Activated CD4-positive, alpha-beta T cell treated with anti-CD3 and anti-CD28 coated beads for 36 hours (primary cell): ENCODE measurements at places on chromosomes 12 and 14. TPM values are rescaled to one million over a fixed set of nuclear protein-coding genes. Genes with fewer than 3 reads are reported as not detected.

Gene IFNG-AS1
- not detected for total RNA-seq

Gene RD3L
- total RNA-seq = not detected

Gene ALX1
- not detected for total RNA-seq

- peak overlapping the region; percentile 42 for H3K27ac ChIP-seq
- peak; percentile 77 for DNase-seq
- peaks cover 7% of the 10 kb centered on the region for H3K4me1 ChIP-seq
- no peaks in the 10 kb centered on the region for H3K36me3 ChIP-seq
Measured at GRCh38 chr14:74257078-74257940, 18.1 kb downstream of the VSX2 start.

GRCh38 chr14:47555333-47555732 lies 120.1 kb downstream of the MDGA2 start:
- no peak overlapping the region for H3K27ac ChIP-seq
- H3K36me3 ChIP-seq = no peaks in the 10 kb centered on the region
- H3K27me3 ChIP-seq = no peaks in the 10 kb centered on the region
- no peaks in the 10 kb centered on the region for H3K4me1 ChIP-seq
- DNase-seq = no peak
